ENCODE measurements at places on chromosomes 12 and 14.

DNA sequence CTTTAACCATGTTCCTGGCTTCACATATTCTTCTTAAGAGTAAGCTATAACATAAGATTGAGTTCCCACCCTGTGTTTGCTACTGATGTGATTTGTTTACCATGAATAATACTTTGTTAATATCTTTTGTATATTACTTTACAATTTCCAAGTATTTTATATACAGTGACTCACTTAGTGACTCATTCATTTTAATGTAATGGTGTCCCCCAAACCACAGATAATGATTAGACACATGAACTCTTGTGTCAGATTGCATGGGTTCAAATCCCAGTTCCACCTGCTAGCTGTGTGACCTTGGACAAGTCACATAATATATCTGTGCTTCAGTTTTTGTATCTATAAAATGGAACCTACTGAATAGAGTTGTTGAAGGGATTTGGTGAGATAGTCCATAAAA lies 76.1 kb downstream of the MYF5 start:
- DNase-seq: no peak

- DNase-seq: no peak
Measured at GRCh38 chr14:88411039-88411438, 25.6 kb downstream of the SPATA7 start.

- DNase-seq: no peak
Measured at GRCh38 chr14:42460673-42461072, 854.0 kb downstream of the LRFN5 start.

DNA sequence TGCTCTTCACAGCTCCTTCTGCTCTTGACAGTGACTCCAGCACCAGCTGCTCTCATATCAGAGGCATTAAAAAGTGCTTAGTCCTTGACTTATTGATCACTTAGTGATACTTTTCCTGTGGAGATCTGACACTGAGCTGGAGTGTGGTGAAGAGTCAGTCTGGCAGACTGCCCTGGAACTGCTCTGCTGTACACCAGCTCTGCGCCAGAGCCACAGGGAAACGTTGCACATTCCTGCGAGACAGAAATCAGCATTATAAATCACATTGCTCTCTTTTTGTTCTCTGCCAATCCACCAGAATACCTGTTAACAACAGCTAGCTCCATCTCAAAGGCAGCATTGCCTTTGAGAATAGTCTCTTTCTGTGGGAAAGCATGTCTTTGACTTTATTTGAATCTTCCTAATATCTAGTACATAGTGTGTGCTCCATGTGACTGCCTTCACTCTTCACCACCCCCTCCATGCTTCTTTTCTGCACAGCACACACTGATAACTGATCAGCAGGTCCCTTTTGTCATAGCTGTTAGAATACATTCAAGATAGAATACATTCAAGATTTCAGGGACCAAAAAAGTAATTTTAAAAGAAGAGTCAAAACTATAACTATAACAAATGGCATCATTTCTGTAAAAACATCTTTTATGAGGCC lies 48.2 kb upstream of the VSX2 start:
- DNase-seq: no peak

DNA sequence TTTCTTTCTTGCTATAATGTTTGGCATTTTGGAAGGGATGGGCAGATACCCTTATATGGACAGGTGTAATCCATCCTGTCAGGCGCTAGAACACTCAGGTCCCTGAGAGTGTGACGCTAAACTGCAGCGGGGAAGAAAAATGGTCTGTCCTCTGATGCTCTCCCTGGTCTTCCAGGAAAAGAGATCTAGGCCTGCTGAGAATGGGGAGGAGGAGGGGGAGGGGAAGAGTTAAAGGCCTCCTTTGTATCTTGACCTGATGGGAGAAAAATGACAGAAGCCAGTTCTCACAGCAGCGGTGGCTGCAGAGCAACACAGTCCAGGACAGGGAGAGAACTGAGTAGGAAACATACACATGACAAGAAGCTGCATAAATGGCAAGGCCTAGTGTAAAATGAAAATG lies 61.1 kb downstream of the RPS6KA5 start:
- no peak for DNase-seq

DNA sequence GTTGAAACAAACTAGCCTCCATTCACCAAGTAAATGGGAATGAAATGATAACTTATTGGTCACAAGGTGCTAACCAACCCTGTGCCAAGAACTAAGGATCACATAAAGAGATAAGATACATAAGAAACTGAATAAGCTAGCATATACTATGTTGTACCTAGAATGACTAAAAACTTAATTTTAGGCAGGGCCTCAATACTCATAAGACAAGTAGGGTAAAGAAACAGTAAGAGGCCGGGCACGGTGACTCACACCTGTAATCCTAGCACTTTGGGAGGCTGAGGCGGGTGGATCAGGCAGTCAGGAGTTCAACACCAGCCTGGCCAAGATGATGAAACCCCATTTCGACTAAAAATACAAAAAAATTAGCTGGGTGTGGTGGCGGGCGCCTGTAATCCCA lies 17.7 kb downstream of the GDF11 start:
- DNase-seq: no peak

GRCh38 chr12:55933169-55933798 lies 2.3 kb downstream of the DGKA start:
- DNase-seq: no peak

DNA sequence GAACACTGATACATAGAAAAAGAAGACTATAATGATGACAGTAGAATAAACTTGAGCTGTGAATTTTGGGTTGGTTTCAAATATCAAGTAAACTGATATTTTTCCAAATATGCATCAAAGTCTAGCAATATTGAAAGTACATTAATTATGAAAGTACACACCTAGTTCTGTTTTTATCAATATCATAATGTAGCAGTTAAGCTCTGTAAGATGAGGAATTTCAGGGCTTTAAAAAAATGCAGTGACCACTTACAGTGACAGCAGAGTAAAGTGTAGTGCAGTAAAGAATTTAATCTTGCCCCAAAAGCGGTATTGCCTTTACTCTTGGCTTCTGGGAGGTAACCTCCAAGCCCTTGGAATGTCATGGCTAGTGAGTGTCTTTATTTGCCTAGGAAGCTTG lies 102.9 kb upstream of the ABCD2 start:
- no peak for DNase-seq

GRCh38 chr14:22458737-22459136 lies 130.3 kb downstream of the DAD1 start:
- DNase-seq: no peak

- no peak for DNase-seq
Measured at GRCh38 chr12:22729431-22729956, 104.5 kb downstream of the ETNK1 start.

DNA sequence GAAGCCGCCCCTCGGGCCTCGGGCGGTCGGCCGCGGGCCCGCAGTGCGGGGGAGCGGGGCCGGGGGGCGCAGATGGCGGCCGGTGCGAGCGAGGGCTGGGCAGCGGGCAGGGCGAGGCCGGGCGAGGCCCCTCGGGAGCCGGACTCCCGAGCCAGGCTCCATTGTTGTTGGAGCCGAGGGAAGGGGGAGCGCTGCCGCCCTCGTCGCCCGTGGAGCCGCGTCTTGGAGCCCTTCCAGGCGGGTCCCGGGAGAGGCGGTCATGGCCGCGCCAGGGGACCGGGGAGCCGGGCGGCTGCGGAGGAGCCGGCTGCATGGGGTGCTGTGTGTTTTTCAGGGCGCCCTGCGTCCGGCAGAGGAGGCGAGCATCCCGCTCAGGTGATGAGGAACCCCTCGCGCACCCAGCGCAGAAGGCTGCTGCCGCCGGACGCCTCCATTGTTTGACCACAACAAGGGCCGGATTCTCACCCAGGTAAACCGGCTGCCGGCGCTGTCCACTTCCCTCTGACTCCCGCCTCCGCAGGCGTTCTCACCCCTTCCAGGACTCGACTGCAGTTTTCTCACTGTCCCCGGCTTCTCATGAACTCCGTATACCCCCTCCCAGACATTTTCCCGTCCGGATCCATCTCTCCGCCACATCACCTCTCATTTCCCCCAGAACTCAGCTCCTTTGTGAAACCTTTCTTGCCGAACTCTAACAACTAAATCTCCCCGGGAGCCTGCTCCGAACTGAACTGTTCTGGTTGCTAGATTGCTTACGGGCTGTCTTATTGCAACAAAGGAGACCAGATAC lies 732 bp downstream of the ZNF664 start:
- peak; percentile 19 for DNase-seq

- DNase-seq: no peak
Measured at GRCh38 chr12:6384499-6385436, 806 bp downstream of the LTBR start.

DNA sequence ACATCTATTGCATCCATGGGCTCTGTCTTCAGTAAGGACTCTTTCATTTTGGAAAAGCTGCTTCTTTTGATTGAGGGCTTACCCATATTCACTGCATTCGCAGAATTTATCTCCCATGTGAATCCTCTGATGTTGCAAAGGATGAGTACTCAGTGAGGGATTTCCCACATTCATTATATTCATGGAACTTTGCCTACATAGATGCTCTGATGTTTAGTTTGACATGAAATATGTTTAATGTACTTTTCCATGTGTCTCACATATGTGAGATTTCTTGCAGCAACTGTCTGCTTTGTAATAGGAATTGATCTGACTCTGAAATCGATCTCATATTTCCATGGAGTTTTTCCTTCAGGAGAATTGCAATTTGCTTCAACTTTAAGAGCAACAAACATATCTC lies 1699.6 kb upstream of the FLRT2 start:
- DNase-seq: no peak

DNA sequence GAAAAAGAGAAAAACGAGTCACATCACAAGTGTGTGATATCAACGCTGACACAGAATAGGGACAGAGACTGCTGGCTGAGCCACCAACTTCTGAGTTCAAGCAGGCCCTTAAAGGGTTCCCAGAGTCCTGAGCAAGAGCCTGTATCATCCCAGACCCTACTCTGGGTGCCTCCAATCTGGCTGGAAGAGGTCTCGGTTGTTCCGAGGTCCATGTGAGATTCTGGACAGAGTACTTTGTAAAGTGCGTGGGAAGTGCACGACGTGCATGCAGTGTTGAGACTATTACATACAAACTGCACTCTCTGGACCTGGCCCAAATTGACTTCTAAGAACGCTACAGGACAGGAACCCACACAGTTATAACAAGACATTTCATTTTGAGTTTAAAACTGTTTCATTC lies 40.6 kb downstream of the MOK start:
- DNase-seq: no peak

- no peak for DNase-seq
Measured at GRCh38 chr12:47442310-47442709, 263.5 kb downstream of the RPAP3 start.

GRCh38 chr12:126811391-126811790 lies 1455.6 kb upstream of the TMEM132C start:
- DNase-seq: no peak
